ENCODE measurements at places on chromosomes 11 and 22. TPM values are rescaled to one million over a fixed set of nuclear protein-coding genes. Genes with fewer than 3 reads are reported as not detected.
A peak's percentile ranks its signal among the peaks of the same experiment; 100 is the strongest.

UPK3A gene
- not detected for total RNA-seq

GRCh38 chr22:17434856-17435255, 65.6 kb downstream of the CECR2 start:
- no peak for DNase-seq

CASP1 gene
- total RNA-seq = 1.6 TPM

DNA sequence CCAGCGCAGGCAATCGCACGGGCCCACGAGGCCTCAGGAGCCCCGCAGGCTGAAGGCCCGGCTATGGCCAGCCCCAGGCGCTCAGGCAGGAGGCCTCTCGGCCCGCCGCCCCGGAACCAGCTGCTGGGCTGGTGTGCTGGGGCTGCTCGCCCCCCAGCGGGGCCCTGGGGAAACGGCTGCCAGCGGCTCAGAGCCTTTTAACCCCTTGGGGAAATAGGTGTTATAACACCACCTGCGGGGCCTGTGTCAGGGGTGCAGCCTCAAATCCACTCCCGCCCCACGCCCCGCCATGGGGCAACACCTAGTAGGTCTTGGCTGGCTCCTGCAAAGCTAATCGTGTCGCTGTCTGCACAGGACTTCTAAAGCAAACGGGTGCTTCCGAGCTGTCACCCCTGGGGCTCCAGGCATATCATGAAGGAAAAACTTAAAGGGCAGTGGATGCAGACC, 237.4 kb downstream of the TTC28 start:
- DNase-seq = peak; percentile 64

NAA40 gene
- total RNA-seq = 21.2 TPM

- DNase-seq = no peak
These were observed 16.6 kb downstream of the PAK1 start for GRCh38 chr11:77457340-77457739.

DNA sequence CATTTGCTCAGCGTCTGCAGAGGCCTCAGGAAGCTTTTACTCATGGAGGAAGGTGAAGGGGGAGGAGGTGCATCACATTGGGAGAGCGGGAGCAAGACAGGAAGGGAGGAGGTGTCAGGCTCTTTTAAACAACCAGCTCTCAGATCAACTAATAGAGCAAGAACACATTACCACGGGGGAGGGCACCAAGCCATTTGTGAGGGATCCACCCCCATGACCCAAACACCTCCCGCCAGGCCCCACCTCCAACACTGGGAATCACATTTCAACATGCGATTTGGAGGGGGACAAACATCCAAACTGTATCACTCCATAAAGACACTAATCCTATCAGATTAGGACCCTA, 18.9 kb upstream of the THY1 start:
- no peak for DNase-seq

GRCh38 chr22:26330971-26331625, 98.0 kb upstream of the ASPHD2 start:
- DNase-seq = no peak

TMEM151A gene
- total RNA-seq = 2.0 TPM

- DNase-seq = no peak
These were observed 4.1 kb upstream of the TRIOBP start for GRCh38 chr22:37692627-37693285.

GRCh38 chr11:46686886-46687795, 13.3 kb downstream of the ARHGAP1 start:
- DNase-seq = peak; percentile 82

- peak; percentile 10 for DNase-seq
These were observed 1.7 kb upstream of the OR52K1 start for GRCh38 chr11:4480577-4481239.

KDELR3 gene
- 72.6 TPM for total RNA-seq

GRCh38 chr11:131688048-131688693, 317.8 kb downstream of the NTM start:
- peak; percentile 12 for DNase-seq

SCO2 gene
- 1.8 TPM for total RNA-seq

- no peak for DNase-seq
These were observed 36.3 kb upstream of the LYVE1 start for GRCh38 chr11:10604798-10605197.

DNA sequence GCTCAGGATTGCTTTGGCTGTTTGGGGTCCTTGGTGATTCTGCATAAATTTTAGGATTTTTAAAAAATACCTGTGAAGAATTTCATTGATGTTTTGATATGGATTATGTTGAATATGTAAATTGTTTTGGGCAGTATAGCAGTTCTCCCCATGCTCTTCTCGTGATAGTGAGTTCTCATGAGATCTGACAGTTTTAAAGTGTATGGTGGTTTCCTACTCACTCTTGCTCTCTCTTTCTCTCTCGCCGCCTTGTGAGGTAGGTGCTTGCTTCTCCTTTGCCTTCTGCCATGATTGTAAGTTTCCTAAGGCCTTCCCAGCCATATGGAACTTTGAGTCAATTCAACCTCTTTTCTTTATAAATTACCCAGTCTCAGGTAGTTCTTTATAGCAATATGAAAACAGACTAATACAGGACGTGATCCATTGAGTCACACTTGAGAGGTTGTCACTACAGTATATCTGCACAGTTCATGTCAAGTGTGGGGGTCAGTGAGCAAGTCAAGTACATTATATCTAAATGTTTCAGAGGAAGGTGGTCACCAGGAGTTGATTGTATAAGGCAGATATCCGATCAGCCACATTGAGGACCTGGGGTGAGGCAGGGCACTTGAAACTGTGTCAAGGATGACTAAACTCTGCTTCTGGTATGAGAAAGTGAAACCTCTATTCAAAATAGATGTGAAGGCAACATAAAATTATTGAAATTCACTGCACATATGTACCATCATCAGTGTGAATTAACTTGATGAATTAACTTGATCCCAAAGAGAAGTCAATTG, 70.7 kb upstream of the CCDC179 start:
- DNase-seq = no peak

MB gene
- total RNA-seq = not detected

BIK gene
- 0.31 TPM for total RNA-seq

DNA sequence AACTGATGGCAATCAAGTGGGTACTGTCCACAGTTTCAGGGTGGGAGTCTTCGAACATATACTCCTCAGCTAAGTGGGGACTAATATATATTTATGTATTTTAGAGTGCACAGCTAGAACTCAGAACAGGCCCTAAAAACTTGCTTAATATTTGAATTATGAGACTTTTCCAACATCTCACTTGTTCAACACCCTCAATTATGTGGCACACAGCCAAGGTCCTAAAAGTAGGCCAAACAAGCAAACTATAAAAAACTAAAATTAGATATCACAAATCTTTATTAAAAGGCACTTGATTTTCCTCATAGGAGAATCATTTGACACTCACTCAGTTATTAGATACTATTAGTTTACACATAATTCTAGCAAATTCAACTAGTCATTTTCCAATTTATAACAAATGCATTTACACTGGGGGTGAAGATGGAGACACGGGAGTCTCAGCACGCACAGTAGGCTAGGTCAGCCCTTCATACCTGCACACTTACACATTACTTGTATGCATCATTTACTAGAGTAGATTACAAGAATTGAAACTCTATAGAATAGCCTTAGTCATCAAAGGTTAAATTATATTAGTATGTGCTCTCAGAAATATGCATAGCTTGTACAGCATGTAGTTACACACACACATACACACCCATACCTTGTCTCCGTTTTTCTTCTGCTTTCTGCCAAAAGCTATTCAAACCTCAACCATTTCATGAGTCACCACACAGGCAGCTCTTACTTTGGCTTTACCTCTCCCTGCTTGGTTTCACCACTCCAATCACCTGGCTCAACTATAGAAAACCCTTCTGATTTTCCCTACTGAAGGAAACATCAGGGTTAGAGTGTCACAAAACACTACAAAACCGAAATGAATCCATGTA, 171.5 kb downstream of the SBF2 start:
- peak; percentile 92 for DNase-seq

DNA sequence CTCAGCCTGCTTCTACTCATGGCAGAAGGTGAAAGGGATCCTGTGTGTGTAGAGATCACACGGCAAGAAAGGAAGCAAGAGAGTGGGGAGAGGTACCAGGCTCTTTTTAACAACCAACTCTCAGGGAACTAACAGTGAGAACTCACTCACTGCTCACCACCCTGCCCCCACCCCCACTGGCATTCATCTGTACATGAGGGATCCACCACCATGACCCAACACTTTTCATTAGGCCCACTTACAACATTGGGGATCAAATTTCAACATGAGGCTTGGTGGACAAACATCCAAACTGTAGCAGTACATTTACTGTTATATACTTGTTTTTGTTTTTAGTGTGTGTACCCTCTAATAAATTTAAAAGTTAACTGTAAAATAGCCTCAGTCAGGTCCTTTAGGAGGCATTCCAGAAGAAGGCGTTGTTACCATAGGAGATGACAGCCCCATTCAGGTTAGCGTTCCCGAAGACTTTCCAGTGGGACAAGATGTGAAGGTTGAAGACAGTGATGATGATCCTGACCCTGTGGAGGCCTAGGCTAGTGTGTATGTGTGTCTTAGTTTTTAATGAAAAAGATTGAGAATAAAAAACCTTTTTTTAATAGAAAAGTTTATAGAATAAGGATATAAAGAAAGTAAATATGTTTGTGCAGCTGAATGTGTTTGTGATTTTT, 11.3 kb downstream of the CUL5 start:
- DNase-seq = no peak
